GM04504 (cell line): ENCODE measurements at places on chromosomes 2 and 18.

GRCh38 chr2:215528555-215528954 is 92.7 kb upstream of the FN1 start:
- peak; percentile 87 for DNase-seq

DNA sequence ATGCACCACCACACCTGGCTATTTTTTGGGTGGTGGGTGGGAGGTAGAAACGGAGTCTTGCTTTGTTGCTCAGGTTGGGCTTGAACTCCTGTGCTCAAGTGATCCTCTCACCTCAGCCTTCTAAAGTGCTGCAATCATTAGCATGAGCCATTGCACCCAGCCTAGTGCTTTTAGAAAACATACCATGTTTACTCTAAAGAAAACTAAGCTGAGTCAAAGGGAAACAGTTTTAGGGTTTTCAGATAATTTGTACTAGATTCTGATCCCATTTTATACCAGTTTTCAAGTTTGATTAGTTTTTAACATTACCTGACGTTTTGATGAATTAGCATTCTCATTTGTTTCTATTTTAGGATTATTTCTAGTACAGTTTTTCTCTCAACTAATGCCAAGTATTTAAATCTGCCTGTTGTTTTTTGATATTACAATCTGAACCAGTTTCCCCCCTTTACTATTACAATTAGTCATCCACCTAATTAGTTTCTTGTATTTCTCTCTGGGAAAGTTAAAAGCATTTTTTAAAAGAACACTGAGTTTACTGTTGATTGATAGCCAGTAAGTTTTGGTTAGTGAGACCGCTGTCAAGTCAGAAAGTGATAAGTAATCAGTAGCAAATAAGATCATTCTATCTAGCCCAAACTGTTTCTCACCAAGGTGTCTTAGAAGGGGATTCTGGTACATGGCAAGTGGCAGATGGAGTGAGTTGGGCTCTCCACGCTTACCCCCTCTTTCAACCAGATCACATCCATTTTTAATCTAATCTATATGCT is 24.2 kb upstream of the TBR1 start:
- no peak for DNase-seq

DNA sequence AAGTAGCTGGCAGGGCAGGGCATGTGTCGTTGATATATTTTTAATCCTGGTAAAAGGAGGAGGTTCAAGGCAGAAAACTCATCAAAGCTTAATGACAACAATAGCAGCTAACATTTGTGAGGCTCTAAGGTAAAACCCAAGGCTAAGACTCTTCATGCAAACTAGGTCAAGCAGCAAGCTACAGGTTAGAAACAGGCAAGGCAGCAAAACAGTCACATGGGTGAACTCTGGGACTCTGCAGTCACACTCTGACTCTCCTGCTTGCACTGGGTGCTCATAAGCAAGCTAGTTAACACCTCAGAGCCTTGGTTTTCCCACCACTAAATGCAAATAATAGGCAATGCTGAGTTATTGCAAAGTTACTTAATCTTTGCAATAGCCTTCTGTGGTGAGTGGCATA is 7.9 kb downstream of the IL1RN start:
- no peak for DNase-seq

DNA sequence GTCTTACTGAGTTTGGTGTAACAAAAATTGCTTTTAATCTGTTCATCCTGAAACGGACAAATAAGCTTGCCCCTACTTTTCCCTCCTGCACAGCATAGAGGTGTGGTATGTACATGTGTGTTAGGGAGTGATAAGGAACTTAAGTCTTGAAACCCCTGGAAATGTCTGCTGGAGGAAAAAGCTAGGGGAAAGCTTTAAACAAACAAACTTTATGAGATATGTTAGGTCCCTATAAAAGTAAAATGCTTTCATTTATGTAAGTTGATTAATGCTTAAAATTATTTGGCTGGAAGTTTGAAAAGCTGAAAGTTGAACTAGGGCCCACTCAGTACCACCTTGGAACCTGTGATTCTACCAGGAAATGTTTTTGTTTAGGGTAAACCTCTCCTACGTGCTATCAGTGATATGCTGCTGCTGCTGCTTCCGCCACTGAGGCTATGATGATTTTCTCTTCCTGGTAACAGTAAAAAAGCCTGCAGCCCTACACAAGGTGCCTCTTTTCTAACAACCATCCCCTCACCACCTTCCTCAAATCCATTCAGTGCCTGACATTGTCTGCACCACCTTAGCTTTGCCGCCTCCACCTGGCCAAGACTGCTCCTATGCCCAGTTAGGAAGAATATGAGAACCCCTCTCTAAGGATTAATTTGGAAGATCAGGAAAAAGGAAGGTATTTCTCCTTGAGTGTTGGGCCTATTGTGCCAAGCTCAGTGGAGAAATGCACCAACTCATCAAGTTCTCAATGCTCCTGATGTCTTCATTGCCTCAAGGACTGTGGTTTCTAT is 2.5 kb upstream of the YES1 start:
- DNase-seq, result no peak

- DNase-seq, result no peak
Observed at GRCh38 chr18:9721893-9722550, 13.9 kb downstream of the RAB31 start.

DNA sequence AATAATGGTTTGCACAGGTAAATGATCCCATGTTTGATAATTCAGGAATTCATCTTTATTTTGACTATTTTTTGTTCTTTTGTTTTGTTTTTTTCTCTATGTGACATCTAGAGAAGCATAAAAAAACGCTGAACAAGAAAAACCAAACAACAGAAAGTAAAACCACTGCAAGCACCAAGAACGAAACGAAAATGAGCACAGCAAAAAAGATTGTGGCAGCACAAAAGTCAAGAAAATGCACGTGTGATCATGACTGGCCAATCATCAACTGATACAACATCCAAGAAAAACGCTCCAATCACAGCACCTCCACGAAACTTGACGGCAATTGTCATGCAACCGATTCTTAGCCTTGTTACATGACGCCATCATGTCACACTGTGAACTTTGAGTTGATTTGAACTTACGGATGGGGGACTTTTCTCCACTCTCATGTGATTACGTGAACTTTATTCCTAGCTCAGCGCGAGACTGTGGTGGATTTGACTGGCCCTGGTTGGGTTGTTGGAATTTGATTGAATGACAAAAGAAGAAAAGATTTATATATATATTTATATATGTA is 318.7 kb downstream of the CELF4 start:
- DNase-seq, result no peak

GRCh38 chr18:62556397-62556796 is 33.6 kb downstream of the ZCCHC2 start:
- DNase-seq, result no peak

DNA sequence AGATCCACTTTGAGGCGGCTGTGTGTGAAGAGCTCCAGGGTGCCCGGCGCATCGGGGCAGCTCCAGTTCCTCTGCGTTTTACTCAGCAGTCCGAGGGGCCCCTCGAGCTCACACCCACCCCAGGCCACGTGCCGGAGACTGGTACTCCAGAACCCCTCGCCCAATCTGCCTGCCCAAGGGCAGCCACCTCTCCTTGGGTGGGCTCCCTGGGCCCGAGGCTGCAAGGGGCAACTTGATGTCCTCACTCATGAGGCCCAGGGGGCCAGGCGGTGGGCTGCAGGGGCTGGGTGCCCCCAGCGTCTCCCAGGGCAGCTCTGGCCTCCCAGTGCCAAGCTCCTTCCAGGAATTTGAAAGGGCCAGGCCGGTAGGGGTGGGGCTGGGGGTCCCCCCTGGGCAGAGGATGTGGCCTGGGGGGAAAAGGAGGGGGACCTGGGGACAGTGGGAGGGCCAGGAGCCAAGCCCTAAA is 16.7 kb downstream of the RAMP1 start:
- no peak for DNase-seq

- no peak for DNase-seq
Observed at GRCh38 chr18:28439870-28440269, 262.9 kb upstream of the CDH2 start.

DNA sequence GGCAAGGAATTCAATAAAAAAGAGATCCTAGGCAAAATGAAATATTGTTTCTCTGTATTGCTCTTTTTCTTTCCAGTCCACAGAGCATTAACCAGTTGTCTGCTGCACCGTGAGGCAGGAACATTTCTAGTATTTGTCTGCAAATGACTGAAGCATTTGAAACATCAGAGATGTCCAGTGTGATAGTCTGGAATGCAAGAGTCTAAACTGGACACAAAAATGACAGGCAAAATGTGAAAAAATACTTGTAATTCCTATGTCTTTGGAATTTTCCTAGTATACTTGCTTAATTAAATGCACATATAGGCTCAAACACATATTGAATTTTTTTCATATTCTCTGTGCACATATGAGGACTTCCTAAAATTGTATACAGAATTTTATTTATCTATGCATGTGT is 120.5 kb upstream of the SPATS2L start:
- DNase-seq, result no peak

DNA sequence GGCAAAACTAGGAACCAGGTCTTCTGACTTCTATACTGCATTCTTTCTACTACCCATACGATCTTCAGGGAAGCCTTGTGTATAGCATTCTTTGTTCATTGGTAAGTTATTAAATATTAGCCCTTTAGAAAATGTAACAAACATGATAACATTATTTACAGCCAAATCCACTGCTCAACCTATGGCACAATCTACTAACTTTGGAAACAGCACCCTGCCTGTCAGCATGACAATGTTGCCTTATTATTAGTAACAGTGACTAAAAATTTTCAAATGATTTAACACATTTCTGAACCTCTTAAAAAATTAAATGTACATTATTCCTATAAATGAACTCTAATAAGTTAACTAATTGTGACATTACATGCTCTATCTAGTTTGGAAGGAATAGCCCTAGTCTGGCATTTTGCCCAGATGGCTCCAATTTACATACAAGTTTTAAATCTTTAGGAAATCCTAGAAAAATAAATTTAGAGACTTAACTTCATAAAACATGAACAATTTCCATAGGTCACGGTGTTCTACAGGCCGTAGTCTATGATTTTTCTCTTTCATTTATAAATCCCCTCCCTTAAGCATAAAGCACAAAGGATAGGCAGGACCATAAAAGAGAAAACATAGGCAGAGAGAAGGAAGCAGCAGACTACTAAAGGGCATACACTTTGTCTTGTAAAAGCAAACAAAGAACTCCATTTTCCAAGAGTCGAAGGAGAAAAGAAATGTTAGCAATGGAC is 33.7 kb downstream of the YES1 start:
- no peak for DNase-seq

DNA sequence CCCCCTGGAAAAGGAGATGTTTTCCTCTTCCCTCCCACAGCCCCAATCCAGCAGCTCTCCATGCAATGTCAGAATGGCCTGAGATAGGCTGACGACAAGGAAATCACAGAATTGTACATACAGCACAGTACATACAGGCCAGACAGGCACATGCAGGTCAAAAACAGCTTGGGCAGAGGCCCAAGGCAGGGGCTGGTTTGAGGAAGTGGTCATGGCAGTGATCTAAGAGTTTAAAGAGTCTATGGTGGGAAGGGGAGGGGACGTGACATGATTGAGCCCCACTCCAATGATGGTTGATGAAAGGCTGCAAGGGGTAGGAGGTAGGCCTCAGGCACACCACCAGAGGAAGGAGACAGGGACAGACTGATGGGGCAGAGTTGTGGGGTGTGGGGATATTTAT is 4.3 kb downstream of the DCTN1 start:
- DNase-seq, result no peak

DNA sequence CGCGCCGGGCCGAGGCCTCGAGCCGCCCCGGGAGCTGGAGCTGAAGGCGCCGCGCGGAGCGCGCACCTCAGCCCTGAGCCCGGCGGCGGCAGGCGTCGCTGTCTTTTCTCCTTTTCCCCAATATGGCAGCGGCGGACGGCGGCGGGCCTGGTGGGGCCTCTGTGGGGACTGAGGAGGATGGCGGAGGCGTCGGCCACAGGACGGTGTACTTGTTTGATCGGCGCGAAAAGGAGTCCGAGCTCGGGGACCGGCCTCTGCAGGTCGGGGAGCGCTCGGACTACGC is 369 bp downstream of the SMCHD1 start:
- DNase-seq, result no peak

- DNase-seq, result no peak
Observed at GRCh38 chr18:21203542-21204241, 38.3 kb upstream of the GREB1L start.

DNA sequence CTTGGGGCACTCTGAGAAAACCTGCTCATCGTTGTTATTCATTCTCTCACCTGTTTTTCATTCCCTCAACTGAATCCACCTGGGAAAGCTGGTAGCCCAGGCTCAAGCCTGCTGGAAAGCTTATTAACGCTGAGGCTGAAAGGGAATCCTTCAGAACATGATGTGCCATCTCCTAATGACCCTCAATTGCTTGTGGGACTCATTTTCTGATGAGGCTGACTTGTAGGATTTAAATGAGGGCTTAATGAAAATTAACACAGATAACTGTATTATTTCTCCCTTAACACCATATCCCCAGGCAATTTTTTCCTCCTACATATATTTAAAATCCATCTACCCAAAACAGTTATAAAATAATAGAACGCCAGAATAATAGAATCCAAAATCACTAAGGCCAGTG is 162.7 kb upstream of the ACAA2 start:
- DNase-seq, result no peak

DNA sequence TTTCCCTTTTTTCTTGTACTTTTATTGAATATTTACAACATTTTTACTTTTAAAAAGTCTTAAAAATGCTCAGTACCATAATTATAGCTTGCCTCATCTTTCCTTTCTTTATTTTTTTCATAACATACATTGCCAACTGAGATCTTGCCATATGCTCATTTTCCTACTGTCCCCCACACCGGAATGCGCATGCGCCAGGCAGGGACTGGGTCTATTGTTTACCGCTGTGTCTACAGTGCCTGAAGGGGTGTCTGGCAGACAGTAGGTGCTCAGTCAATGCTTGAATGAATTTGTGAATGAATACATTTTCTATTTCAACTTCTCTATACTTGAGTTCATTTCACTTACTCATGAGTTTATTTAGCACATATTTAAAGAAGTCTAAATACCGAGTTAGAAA is 158.0 kb downstream of the CYP26B1 start:
- no peak for DNase-seq

GRCh38 chr2:127588241-127588640 is 52.8 kb downstream of the MYO7B start:
- DNase-seq, result no peak

GRCh38 chr2:232519581-232520438 is at the start of gene PRSS56:
Gene PRSS56, plus strand, starts transcription at chr2:232520388. Its CDS starts 211 bp downstream, at chr2:232520599.
- DNase-seq, result no peak

DNA sequence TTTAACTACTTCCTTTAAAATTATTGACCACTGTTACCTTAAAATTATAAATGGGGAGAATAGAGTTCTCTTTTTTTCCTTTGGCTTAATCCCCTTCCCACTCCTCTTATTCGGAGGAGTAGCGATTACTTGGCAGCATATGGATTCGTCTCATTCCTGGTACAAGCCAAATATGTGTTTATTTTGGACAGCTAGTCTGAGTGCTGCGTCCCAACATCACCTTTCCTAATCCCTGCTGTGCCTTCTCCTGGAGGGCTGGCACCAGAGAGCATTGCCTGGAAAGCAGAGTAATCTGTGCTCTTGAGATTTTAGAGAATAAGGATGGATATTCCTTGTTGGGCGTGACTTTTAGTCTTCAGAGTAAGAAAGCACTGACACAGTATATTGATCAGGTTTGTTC is 185.6 kb downstream of the AGAP1 start:
- DNase-seq, result no peak

DNA sequence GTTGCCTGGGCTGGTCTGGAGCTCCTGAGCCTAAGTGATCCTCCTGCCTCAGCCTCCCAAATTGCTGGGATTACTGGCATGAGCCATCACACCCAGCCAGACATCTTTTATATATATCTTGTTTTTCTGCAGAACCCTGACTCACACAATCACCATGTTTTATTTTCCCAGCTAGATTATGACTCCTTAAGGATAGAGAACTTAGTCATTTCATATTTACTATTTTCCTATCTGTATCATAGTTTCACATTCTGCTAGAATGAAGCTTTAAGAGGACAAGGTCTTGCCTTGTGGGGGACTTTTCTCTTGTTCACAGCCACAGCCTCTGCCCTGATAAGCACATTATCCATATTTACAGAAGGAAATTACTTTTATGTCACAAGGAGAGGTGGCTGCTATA is 73.9 kb downstream of the LBH start:
- no peak for DNase-seq
